ENCODE measurements at places on chromosomes 3 and 15. TPM values are rescaled to one million over a fixed set of nuclear protein-coding genes. Genes with fewer than 3 reads are reported as not detected.

DNA sequence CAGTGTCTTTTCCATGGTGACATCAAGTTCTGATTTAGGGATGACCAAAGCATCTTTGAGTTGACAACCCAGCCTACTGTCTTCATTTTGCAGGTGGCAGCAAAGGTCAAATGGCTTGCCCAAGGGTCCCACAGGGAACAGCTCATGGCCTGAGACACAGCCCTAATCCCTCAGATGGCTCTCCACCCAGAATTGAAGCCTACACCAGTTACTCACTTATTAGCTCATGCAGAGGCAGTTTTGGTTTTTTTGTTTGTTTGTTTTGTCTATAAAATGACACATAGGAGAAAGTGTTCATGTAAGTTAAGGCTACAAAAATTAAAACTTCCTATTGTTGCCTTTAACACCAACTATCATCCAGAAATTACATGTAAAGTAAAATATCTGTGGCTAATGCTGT lies 167.9 kb downstream of the OSBPL10 start:
- no peak for DNase-seq

TMOD2 gene
- 7.3 TPM for total RNA-seq

ZBBX gene
- not detected for total RNA-seq

PLCH1 gene
- total RNA-seq, result 1.3 TPM

C15orf62 gene
- 0.16 TPM for total RNA-seq

SLMAP gene
- 274 TPM for total RNA-seq

DNA sequence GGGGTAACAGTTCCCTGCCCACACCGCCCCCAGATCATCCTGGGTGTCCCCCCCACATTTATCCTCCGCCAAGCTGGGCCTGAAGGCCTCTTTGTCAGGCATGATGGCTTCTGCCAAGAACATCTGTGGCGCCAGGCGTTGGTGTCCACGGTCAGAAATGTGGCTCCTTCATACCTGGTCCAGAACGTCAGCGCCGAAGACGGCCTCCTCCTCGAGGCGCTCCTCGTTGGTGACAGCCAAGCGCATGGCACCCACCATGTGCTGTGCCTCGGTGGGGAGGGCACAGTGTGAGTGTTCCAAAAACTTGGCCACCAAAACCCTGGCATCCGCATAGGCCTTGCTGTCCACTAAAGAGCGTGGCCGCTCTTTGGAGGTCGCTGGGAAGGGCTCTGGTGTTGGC lies 146.5 kb downstream of the NSMCE3 start:
- DNase-seq, result peak; percentile 10

GOLGA6L9 gene
- total RNA-seq, result 1.0 TPM

DNA sequence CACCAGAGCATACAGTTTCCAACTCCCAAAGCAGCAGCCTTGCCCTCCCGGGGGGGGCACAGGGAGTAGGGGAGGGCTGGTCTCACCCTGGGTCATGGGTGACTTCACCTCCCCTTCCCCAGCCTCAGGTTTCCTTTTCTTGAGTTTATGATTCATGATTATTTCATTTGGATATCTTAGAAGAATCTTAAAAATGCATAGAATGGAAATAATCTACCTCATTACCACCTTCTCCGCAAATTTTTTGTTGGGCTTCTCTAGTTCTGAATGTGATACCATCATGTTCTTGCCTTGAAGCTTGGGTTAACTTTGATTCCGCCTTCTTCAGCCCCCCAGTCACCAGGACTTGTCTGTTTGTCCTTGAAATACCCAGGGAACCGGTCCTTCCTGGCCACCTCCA lies 148.8 kb upstream of the ROPN1 start:
- no peak for DNase-seq

COL6A5 gene
- total RNA-seq, result not detected

GOLGA8K gene
- 0.70 TPM for total RNA-seq

- DNase-seq, result no peak
Observed at GRCh38 chr3:71057526-71057894, 526.0 kb downstream of the FOXP1 start.

STRA6 gene
- not detected for total RNA-seq

DNA sequence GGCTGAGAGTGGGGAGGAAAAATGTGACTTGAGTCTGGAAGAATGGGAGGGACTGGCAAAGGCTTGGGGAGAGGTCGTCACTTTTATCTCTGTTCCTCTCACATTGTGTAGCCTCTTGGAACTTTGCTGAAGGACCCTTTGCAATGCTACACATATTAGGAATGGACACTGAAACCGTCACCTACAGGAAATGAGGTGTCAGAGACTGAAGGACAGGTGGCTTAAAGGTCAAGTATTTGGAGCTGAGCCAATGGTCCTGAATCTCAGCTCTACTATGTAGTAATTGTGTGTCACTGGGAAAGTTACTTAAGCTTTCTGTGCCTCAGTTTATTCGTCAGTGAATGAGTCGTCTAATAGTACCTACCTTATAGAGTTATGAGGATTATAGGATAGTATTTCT lies 14.7 kb downstream of the MCTP2 start:
- DNase-seq, result no peak

- no peak for DNase-seq
Observed at GRCh38 chr3:39961230-39961629, 151.8 kb downstream of the MYRIP start.

TP63 gene
- 0.11 TPM for total RNA-seq

DNA sequence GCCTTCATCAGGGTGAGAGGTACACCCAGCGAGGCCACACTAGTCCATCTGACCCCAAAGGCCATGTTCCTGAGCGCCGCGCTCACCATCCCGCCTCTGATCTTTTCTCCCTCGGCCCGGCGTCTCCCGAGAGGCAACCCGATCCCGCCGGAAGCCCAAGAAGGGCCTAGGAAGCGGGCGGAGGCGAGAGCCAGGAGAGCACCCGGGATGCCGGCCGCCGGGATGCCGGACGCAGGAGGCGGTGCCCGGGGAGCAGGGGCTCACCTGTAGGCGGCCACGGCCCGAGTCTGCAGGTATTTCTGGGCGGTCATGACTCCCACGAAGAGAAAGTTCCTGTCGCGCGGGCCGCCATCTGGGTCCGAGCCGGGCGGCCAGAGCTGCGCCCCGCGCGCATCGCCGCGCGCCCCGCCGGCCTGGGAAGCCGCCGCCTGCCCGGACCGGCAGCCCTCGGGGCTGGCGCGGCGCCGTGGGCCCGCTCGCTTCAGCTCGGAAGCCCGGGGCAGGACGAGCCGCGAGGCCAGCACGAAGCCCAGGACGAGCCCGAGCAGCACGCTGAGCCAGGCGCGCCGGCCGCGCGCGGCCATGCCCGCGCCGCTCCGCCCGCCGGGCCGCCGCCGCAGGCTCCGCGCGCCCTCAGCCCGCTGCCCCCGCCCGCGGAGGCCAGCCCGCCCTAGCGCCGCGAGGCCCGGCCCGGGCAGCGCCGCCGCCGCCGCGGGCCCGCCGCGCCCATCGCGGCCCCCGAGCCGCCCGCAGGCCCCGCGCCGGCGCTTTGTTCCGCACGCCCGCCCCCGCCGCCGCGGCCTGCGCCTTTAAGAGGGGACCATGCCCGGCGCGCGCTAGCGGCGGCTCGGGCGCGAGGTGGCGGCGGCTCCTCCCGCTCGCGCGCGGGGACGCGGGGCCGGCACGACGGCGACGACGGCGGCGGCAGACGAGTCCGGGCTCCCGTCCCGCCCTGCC lies 697 bp downstream of the CHSY1 start:
- DNase-seq, result peak; percentile 57

DNA sequence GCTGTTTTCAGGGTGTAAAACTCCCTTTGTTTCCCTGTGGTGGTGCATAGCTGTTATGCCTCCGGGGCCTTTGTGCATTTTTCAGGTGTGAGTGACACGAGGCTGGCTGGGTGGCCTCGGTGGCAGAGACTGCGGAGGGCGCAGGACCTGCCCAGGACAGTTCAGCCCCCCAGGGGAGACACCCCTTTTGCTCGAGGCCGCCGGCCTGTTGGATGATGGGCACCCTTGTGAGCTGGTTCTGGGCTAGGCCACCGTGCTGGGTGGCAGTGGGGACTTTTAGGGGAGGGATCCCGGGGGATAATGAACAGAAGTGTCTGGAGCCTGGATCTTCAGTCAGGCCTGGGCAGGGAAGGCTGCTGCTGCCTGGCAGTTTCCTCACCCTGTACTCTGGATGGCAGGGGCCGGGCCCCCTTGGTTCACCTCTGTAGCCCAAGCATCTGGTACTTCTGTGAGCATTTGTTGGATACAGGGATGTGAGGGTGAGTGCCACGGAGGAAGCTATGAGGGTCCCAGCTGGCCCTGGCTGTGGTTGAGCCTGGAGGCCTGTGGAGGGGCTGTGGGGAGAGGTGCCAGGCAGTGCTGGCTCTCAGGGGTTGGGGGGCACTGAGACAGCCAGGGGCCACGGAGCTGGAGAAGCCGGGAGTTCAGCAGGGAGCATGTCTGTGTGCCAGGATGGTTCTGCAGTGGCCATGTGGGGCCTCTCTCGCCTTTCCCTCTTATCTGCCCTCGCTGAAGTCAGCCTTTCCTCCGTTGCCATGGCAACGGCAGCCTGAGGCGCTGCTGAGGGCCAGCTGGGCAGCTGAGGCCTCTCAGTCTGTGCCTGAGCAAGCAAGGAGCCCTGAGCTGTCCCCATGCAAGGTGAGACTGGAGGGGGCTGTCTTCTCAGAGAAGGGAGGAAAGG lies 49.0 kb downstream of the KY start:
- peak; percentile 54 for DNase-seq

GPR160 gene
- total RNA-seq, result 0.54 TPM

UROC1 gene
- not detected for total RNA-seq

- DNase-seq, result no peak
Observed at GRCh38 chr3:29764603-29765254, 483.9 kb downstream of the RBMS3 start.

DNA sequence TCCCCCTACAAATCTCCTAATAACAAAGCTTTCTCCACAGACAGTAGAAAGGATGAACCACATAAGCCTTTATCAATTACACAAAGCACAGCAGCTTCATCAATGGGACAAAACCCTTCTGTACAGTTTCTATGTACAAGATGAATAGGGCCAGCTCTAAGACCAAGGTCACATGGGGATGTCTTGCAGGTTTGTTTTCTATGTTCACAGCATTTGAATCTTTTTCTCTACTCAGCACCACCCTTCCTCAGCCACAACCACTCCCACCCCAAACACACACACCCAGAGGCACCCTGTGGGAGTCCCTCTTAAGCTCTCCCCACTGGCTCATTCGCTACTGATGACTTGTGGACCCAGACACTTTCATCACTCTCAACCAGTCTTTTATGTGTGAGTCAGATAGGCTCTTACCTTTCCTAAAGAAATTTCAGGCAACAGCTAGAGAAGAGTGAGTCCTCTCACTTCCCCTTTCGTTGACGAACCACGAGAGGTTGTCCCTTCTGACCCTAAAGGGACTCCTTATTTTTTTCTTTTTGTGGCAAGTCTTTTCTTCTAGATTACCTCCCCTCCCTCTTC lies 57.9 kb downstream of the ARHGAP31 start:
- DNase-seq, result no peak

GRCh38 chr15:91871837-91872236 lies 18.3 kb downstream of the SLCO3A1 start:
- DNase-seq, result no peak

DNA sequence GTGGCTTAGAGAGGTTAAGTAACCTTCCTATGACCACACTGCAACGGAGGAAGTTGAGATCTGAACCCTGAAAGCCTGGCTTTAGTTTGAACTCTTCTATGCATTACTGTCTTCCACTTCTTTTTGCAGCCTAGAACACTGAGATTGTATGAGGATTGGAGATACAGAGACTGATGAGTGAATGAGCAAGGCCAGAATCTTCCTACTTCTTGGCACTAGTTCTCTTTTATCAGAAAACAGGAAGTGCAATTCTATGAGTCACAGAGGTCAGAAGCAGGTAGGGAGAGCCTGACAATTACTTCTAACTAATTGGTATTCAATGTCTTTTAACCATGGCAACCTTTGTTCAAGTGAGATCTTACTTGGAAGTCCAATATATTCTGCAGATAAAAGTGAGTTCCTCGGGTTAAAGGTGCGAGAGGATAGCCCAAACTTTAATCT lies 219.0 kb downstream of the SHQ1 start:
- DNase-seq, result no peak

CAMK2N2 gene
- total RNA-seq, result not detected
